Stimulated activated CD4-positive, alpha-beta T cell treated with anti-CD3 and anti-CD28 coated beads, Interleukin-1b, Interleukin-23, amount 100 ng/mL, for 1 hour (primary cell): ENCODE measurements at places on chromosomes 7 and 10.

DNA sequence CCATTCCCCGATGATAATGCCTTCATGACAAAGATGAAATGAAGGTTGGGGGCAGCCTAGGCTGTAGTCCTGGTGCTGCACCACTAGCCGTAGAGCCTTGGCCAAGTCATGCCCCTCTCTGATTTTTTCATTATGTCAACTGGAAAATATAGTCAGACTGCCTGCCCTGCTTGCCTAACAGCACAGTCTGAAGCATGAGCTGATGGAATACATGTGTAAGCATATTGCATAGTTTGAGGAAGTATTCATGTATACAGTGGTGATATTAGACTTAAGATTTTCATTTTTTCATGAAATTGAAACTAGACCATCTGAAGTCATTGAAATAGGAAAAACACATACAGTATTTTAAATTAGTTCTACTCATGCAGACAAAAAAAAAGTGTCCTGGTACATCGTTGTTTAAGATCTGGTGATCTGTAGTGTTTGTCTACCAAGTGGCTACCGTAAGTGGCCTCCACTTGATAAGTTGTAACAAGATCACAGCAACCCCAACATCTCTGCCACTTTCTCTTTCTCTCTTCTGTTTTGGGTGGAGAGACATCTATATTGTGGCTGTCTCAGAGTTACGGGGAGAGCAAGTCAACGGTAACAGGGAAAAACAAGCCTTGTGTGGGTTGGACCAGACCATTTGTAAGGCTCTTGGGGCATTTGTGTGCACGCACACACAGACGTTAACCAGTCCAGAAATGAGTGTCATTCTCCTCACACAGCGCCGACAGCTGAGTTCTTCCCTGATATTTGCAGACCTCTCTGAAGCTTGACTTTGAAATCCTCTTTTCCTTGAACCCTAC lies 716.6 kb upstream of the GALNT17 start:
- no peak for DNase-seq

- no peak for DNase-seq
Measured at GRCh38 chr7:69625238-69625637, 27.0 kb downstream of the AUTS2 start.

- DNase-seq: no peak
Measured at GRCh38 chr7:149838992-149839408, 825 bp downstream of the ZNF862 start.

GRCh38 chr10:61882621-61883370 lies 18.7 kb upstream of the ARID5B start:
- DNase-seq: peak; percentile 43

DNA sequence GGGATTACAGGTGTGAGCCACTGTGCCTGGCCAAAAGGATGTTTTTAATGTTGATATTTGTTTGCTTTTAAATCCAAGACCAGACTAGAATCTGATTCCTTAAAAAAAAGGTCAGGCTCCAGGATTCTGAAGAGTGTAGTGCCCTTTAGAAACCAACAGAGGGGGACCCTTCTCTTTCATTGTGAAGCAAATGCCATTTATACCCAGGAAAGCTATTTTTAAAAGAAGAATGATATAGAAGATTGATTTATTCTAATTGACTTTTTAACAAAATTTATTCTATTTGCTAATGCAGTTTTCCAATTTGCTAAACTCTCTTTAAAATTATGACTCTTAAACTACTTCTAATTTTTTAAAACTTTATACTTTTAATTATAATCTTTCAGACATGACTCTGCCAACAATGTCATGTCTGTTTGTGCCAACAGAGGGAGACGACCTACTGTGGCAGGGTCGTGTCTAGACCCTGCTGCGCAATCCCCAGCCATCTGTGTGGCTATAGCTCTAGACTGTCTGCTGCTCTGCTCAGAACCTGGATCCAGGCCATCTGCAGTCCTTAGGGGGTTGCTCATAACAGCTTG lies 201.0 kb upstream of the IMMP2L start:
- DNase-seq: no peak

GRCh38 chr7:106134241-106134640 lies 22.1 kb upstream of the SYPL1 start:
- no peak for DNase-seq

- DNase-seq: no peak
Measured at GRCh38 chr7:42065942-42066341, 171.1 kb downstream of the GLI3 start.

- no peak for DNase-seq
Measured at GRCh38 chr7:104993217-104993862, 20.7 kb upstream of the KMT2E start.

DNA sequence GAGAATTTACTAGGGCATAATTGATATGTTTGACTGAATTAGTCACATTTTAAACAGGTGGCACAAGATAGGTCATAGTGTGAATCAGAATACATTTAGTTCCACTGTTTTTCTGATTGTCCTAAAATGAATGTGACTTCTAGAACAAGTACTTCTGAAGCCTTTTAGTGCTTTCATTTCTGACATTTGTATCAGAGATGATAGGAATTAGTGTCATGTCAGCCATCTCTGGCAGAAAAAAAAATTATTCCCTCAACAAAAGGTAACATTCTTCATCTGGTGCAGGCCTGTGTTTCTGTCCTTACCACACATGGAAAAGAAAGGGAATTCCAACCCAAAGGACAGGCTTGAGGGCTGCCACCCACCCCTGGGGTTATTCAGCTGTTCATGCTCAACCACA lies 21.3 kb downstream of the GRM8 start:
- no peak for DNase-seq

- no peak for DNase-seq
Measured at GRCh38 chr7:54778696-54779540, 19.9 kb upstream of the SEC61G start.

DNA sequence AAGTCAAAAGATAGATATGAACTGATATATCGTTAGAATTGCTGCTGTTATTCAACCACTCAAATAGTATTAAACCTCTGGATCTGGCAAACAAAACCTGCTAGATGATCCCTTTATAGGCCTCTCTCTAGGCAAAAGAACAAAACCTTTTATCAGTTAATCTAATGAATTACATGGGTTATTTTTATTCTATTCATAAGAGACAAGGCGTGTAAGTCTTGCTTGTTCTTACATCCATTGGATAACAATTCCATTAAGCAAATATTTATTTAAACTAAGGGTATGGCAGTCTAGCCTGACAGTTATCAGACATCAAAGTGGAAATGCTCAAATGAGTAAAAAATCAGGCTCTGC lies 16.6 kb upstream of the ADRB1 start:
- DNase-seq: no peak

DNA sequence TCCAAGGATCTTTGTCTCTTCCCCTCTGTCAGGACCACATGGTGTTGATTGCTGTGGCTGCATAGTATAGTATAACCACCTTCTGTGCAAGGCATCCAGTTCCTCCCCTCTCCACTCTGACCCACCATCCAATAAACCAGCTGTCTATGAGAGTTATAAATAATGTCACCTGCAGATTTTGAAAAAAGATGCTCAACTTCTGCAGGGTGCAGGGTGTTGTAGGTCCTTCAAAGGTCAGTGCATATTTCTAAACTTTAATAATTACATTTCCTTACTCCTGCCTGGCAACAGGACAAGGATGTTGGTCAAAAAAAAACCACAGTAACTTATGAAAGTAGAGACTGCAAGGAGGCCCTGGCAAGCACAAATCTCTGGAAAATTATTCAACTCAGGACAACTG lies 166.2 kb downstream of the PKD1L1 start:
- DNase-seq: no peak

DNA sequence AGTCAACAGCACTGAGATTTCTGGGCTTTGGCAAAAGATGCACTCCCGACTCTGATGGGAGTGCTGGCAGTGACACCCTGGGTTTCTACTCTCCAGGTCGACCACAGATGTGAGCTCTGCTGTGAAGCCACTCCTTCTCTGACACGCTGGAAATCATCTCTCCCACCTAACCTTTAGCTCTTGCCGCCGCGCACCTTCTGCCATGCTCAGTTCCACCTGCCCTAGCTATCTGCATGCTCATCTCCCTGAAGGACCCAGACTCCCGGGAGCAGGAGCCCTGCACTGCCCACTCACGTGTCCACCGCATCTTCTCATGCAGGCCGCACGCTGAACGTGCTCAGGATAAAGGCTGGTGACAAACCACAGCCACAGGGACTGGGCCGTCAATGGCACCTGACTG lies 174.8 kb downstream of the TNS3 start:
- DNase-seq: no peak

DNA sequence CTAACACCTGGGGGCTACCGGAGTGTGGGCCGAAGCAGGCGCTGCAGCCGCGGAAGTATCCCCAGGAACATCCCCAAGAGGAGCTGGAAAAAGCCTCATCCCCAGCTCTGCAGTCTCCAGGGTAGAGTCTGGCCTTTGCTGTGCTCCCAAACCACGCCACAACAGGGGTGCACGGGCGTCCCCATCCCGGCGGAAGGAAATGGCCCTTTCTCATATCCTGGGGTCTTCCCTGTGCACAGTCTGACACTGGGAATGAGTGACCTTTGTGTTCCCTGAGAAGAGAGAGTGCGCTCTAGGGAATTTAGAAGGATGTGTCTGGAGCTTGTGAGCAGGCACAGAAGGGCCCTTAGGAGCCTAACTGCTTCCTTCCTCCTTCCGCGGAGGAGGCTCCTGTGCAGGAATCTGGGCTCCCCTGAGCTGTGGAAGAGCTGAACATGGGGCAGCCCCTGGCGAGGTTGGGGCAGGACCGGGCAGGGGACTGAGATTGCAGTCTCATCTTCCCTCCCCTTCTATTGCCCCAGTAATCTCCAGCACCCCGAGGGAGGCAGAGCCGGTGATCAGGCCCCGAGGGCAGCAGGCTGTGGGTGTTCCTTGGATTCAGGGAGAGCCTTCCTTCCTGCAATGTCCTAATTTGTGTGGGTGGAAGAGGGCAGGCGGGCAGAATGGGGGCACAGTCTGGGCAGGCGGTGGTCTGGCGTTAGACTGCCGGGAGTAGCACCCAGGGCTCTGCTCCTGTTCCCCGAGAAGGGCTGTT lies 1.3 kb downstream of the REPIN1 start:
- no peak for DNase-seq
